Liver (tissue), 10 donors: ENCODE measurements at places on chromosomes 13 and 19.

GRCh38 chr13:93810264-93810663 lies 583.7 kb downstream of the GPC6 start:
- no peak for DNase-seq

DNA sequence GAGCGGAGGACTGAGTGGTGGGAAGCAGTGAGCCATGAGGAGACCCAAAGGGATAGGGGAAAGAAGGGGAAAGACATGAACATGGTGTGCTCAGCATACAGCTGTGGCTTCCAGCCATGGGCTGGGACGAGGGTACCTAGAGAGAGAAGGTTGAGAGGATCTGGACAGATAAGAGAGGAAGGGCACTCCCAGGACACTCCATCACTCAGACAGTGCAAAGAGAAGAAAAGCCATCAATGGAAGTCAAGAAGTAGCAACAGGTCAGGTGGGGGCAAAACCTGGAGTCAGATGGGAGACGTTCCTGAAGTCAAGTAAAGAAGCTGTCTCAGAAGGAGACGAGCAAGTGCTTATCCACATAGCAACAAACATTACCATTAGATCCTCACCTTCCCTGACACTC lies 40.2 kb upstream of the UBAC2 start:
- no peak for DNase-seq

DNA sequence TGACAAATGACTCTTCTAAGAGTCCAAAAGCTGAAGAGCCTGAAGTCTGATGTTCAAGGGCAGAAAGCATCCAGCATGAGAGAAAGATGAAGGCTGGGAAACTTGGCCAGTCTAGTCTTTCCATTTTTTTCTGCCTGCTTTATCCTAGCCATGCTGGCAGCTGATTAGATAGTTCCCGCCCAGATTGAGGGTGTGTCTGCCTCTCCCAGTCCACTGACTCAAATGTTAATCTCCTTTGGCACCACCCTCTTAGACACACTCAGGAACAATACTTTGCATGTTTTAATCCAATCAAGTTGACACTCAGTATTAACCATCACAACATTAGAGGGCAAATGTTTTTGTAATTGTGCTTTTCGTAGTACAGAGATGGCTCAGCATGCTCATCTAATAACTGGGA lies 267.5 kb upstream of the KLHL1 start:
- DNase-seq = no peak

DNA sequence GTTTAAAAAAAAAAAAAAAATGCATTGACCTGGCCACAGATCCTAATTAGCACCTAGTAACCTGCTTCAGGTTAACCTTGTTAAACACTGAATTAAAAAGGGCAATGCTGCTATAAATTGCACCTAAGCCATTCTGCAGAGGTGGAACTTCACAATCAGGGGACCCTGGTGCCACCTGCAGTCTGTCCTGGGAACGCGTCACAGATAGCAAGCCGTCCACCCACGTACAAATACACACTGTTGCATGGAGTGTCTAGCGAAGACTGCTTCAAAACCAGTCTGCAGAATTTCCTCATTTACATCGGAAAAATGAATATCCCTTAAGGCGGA lies 169.3 kb downstream of the COL4A1 start:
- no peak for DNase-seq

DNA sequence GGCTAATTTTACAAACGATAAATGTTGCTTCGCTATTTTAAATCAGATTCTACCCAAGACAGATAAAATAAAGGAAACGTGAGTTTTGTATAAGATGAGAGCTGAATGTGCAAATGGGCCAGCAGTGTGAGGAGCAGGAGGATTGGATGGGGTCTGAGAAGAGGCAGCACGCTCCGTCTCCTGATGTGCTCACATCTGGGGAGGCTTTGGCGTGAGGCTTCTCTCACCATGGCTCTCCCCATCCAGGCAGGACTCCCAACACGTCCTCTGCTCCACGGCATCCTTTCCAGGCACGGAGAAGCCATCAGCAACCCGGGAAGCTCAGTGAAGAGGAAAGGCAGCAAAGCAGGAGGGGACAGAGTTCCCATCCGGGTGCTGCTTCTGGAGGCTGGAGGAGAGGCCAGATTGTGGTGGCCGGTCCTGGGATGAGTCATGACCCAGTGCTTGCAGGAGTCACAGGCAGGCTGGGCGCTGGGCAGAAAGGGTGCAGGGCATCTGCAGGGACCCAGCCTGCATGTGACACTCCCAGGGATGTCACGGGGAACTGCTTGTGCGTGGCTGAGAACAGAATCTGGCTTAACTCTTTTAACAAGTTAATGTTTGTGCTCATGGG lies 47.5 kb downstream of the ZNF536 start:
- DNase-seq = no peak

- no peak for DNase-seq
Observed at GRCh38 chr13:75217949-75218348, 264.0 kb downstream of the TBC1D4 start.

DNA sequence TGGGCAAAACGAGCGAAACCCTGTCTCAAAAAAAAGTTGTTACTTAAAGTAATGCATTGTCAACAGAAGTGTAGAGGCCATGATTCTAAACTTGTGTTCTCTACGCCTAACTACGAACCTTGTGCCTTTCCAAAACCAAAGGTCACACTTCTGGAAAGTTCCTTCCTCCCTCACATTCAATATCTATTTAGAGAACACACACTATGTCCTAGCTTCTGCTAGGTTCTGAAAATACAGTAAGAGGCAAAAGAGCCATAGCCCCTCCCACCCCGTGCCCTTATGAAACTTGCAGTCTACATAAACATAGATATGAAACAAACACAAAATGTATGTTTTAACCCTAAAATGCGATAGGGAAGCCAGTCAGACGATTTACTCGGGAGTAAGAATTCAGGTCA lies 36.4 kb downstream of the RNF6 start:
- no peak for DNase-seq

GRCh38 chr19:11256189-11256588 lies 6.1 kb downstream of the DOCK6 start:
- no peak for DNase-seq
